BJ (cell line): ENCODE measurements at places on chromosomes 13 and 19. TPM values are rescaled to one million over a fixed set of nuclear protein-coding genes. Genes with fewer than 3 reads are reported as not detected.

GRCh38 chr13:27054760-27055159, 116.9 kb downstream of the USP12 start:
- DNase-seq = no peak

The FGF14 gene
- 0.01 TPM in 2 replicates for polyA plus RNA-seq

- DNase-seq = no peak
Observed at GRCh38 chr19:31274251-31275067, 74.8 kb downstream of the TSHZ3 start.

The FOXA3 gene
- polyA plus RNA-seq = not detected in 2 replicates

The MEF2B gene
- polyA plus RNA-seq = 0.10 and 0.39 TPM in 2 replicates
